ENCODE measurements at places on chromosomes 1 and 21. TPM values are rescaled to one million over a fixed set of nuclear protein-coding genes. Genes with fewer than 3 reads are reported as not detected.

The PLA2G5 gene
- total RNA-seq = 6.8 TPM

- no peaks in the 10 kb centered on the region for H3K27me3 ChIP-seq
- no peak for DNase-seq
- H3K36me3 ChIP-seq = no peaks in the 10 kb centered on the region
- H3K4me3 ChIP-seq = no peak overlapping the region
- H3K27ac ChIP-seq = no peak overlapping the region
Measured at GRCh38 chr1:2272686-2273400, 44.7 kb downstream of the SKI start.

The FAM131C gene
- not detected for total RNA-seq

DNA sequence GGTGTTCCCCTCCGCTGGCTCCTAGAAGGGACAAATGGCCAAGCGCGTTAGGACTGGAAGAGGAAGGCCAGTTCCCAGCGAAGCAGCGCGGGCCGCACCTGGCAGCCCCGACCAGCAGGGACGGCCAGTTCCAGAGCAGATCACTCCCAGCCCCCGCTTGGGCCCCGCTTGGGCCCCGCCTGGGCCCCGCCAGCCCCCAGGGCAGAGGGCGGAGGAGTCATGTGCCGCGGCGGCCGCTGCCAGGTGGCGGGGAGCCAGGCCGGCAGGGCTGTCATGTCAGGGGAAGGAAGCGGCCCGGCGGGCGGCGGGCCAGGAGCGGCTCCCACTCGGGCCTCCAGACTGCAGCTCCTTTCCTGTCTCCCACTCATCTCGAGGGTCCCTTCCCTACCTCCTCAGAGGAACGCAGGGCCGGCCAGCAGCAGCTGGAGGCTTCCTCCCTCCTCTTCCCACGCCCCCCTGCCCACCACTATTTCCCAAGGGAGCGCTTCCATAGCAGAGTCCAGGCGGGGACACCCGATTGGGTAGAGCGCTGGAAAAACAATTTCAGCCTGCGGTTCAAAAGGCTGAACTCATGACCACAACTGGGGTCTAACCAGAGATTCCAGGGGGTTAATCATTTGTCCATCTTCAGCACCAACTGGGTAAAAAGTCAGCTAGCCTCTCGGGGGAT, 16.5 kb downstream of the ZNF697 start:
- no peaks in the 10 kb centered on the region for H3K36me3 ChIP-seq
- peaks cover 5% of the 10 kb centered on the region for H3K4me1 ChIP-seq
- H3K27ac ChIP-seq = no peak overlapping the region
- no peak overlapping the region for H3K4me3 ChIP-seq
- no peaks in the 10 kb centered on the region for H3K27me3 ChIP-seq

The DYNLT4 gene
- 0.81 TPM for total RNA-seq

- peaks cover 2% of the 10 kb centered on the region for H3K36me3 ChIP-seq
- no peaks in the 10 kb centered on the region for H3K27me3 ChIP-seq
- H3K27ac ChIP-seq = no peak overlapping the region
- H3K4me1 ChIP-seq = peaks cover 5% of the 10 kb centered on the region
- H3K4me3 ChIP-seq = no peak overlapping the region
Measured at GRCh38 chr1:74737333-74737732, 4.4 kb downstream of the TYW3 start.

- no peak for DNase-seq
- H3K4me1 ChIP-seq = no peaks in the 10 kb centered on the region
- no peaks in the 10 kb centered on the region for H3K36me3 ChIP-seq
Measured at GRCh38 chr1:154845879-154846278, 24.2 kb downstream of the KCNN3 start.

The SPRR2B gene
- not detected for total RNA-seq

The FALEC gene
- total RNA-seq = 0.99 TPM

DNA sequence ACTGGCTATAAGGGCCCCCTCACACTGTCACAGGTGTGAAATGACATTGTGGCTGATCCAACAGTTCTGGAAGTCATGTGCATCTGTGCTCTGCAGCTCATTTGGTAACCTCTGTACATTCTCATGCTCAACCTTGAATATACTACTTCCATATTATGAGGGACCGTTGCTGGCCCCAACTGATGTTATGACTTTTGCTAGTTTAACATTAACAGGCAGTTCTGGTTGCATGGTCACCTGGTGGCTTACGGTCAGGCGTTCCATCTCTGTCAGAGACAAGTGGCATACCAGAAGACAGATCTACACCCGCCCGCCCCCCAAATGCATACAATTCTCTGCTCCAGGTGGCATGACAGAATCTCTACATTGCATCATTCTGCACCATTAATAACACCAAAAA, 6.0 kb upstream of the DIP2A start:
- no peak overlapping the region for H3K4me3 ChIP-seq
- DNase-seq = no peak
- no peaks in the 10 kb centered on the region for H3K27me3 ChIP-seq
- H3K4me1 ChIP-seq = peaks cover 7% of the 10 kb centered on the region
- no peaks in the 10 kb centered on the region for H3K36me3 ChIP-seq

DNA sequence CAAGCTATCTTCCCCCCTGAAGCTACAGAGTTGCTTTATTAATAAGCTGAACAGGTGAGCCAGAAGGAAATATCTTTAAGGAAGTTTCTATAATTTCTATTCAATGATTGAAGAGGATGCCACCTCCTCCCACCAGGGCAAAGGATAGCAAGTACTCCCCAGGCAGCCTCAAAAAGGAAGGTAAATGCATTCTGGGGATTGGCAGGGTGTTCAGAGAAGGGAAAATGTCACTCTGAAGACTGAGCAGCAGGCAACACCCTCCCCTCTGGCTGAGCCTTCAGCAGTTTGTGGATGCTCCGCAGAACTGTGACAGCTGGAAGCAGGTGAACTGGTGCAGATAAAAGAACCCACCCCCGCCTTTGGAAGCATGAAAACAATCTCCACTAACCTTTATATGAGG, 140.8 kb downstream of the BRINP2 start:
- no peaks in the 10 kb centered on the region for H3K27me3 ChIP-seq
- no peak overlapping the region for H3K4me3 ChIP-seq
- DNase-seq = no peak
- no peaks in the 10 kb centered on the region for H3K36me3 ChIP-seq
- no peaks in the 10 kb centered on the region for H3K4me1 ChIP-seq

- peak overlapping the region; percentile 48 for H3K27ac ChIP-seq
- H3K4me3 ChIP-seq = no peak overlapping the region
- H3K27me3 ChIP-seq = no peaks in the 10 kb centered on the region
Measured at GRCh38 chr1:115239426-115239825, 98.6 kb downstream of the NGF start.

The CCDC17 gene
- total RNA-seq = 1.8 TPM

- no peaks in the 10 kb centered on the region for H3K36me3 ChIP-seq
- DNase-seq = no peak
- H3K27me3 ChIP-seq = peaks cover 3% of the 10 kb centered on the region
- no peak overlapping the region for H3K27ac ChIP-seq
- H3K4me3 ChIP-seq = no peak overlapping the region
Measured at GRCh38 chr1:22284906-22285548, 142.1 kb upstream of the WNT4 start.

- no peaks in the 10 kb centered on the region for H3K27me3 ChIP-seq
- peak; percentile 92 for DNase-seq
- H3K27ac ChIP-seq = no peak overlapping the region
- H3K4me3 ChIP-seq = no peak overlapping the region
- no peaks in the 10 kb centered on the region for H3K36me3 ChIP-seq
Measured at GRCh38 chr1:36207339-36207738, 16.9 kb upstream of the THRAP3 start.

Measured in aorta (tissue), 5 donors.